Endothelial cell of umbilical vein (primary cell): ENCODE measurements at places on chromosomes 3 and 15. TPM values are rescaled to one million over a fixed set of nuclear protein-coding genes. Genes with fewer than 3 reads are reported as not detected.
A peak's percentile ranks its signal among the peaks of the same experiment; 100 is the strongest.

Gene ZNF621
- total RNA-seq: 20.6 and 22.5 TPM in 2 replicates

Gene GPR27
- not detected in 2 replicates for total RNA-seq

DNA sequence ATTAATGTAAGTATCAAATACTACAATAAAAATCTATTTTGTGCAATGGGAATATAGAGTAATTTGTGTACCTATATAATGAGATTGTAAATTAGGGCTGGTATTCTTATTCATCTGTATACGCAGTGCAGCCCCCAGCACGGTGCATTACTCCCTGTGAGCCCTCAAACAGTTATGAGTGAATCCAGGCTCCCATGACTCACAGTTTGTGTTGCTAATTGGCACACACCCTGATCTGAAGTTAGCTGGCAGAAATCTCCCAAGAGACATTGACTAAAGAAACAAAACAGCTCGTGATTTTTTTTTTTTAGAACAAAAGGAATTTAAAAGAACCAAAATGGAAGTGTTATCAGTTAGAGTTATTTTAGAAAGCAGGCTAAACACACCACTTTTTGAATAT lies 15.7 kb downstream of the GK5 start:
- peak; percentile 84 for DNase-seq

DNA sequence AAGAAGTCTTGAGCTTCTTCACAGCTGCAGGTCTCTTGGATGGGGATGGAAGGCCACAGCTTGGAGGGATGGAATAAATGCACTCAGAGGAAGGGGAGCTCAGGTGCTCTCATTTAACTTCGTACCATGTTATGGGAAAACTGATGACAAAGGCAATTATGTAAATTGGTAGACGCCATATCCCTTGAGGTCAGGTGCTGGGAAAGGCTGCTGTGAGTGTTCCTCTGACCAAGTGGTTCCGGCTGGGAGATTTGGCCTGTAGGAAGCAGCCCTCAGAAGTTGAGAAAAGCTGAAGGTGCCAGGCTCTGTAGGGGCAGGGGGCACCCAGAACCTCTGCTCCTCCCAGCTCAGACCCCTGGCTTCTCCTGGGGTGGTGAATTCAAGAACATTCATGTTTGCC lies 47.1 kb downstream of the FAH start:
- no peak for DNase-seq

- DNase-seq: no peak
These were observed 48.7 kb downstream of the FGF7 start for GRCh38 chr15:49471733-49472132.

DNA sequence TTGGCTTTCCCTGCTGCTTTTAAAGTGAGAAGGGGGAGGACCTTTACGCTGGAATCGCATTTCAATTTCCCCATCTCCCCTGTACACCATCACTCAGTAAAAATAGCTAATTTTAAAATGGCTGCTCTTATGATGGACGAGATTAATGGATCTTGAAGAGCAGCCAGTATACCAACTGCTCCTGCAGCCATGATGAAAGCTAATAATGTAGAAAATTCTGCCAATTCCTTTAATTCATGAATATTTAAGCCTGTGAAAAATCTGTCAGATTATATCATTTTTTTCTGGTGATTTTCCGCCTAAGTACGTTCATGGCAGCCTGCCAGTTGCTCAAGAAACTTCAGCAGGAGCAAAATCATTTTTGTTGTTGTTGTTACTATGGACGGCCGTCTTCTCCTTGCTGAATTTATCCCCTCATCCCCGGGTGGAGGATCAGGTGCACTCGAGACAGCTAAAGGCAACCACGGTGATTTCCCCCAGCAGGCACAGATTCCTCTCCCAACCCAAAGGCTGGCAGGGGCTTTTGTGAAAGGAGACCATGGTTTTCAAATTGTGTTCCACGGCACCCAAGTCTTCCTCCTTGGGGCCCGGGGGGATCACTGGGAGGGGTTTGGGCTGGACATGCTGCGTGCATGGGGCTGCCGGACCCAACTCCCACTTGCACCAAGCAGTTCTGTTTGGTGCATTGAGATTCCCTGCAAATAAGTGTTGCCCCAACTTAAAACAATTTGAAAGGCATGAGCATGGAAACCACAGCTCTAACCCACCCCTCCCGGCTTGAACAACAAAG lies 289.6 kb downstream of the UACA start:
- DNase-seq: peak; percentile 38

DNA sequence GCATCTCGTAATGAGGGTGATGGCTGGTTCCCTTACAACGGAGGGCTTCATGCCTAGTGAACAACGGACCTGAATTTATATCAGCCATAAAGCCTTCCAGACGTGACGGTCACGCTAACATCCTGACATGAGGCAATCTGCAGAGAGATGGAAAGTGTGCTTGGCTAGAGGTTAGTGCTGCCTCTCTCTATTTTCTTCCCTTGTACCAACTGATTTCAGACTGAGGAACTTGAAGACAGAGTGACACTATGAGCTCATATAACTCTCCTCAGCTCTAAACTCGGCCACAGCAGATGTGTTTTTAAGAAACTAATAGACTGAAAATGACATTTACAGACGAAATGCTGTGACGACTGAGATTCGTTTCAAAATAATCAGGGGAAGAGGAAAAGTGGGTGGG lies 122.4 kb downstream of the XXYLT1 start:
- DNase-seq: peak; percentile 74

DNA sequence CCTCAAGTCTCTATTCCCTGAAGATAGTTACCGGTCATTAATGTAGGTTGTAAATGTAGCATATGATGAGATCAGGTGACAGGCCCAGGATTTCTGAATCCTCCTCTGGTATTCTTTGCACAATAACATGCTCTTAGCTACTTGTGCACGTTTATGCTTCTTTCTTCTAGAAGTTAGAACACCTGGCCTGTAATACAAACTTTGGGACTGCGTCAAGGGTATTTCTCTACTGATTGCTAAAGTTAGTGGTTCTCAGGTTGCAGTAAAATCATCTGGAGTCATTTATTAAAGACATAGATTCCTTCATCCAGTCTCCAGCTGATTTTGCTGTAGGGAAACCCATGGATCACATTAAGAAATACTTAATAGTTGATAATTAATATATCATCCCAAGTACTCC lies 48.0 kb downstream of the UNC13C start:
- no peak for DNase-seq

GRCh38 chr15:89656116-89656815 lies 999 bp upstream of the KIF7 start:
- no peak for DNase-seq

DNA sequence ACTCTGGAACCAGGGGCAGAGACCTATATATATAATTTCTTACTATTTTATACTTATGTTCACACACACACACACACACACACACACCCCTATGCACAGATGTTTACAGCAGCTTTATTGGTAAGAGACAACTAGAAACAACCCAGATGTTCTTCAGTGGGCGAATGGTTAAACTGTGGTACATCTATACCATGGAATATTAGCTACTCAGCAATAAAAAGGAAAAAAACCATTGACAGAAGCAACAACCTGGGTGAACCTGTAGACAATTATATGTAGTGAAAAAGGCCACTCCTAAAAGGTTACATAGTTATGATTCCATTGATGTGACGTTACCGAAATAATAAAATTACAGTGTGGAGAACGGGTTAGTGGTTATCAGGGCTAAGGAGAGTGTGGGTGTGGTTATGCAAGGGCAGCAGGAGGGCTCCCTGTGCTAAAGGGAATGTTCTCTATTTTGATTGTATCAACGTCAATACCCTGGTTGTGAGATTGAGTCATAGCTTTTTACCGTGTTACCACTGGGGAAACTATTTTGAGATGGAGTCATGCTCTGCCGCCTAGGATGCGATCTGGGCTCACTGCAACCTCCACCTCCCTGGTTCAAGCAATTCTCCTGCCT lies 85.5 kb downstream of the FLNB start:
- DNase-seq: peak; percentile 49
